ENCODE measurements at places on chromosomes 13 and 19.

- no peak for DNase-seq
These were observed 21.3 kb upstream of the TINCR start for GRCh38 chr19:5588906-5589676.

GRCh38 chr19:10976131-10976892 lies 15.5 kb downstream of the SMARCA4 start:
- DNase-seq: no peak

GRCh38 chr19:338421-338820 lies 6.2 kb downstream of the MIER2 start:
- DNase-seq: no peak

GRCh38 chr13:38635030-38635429 lies 51.8 kb upstream of the FREM2 start:
- DNase-seq: no peak

DNA sequence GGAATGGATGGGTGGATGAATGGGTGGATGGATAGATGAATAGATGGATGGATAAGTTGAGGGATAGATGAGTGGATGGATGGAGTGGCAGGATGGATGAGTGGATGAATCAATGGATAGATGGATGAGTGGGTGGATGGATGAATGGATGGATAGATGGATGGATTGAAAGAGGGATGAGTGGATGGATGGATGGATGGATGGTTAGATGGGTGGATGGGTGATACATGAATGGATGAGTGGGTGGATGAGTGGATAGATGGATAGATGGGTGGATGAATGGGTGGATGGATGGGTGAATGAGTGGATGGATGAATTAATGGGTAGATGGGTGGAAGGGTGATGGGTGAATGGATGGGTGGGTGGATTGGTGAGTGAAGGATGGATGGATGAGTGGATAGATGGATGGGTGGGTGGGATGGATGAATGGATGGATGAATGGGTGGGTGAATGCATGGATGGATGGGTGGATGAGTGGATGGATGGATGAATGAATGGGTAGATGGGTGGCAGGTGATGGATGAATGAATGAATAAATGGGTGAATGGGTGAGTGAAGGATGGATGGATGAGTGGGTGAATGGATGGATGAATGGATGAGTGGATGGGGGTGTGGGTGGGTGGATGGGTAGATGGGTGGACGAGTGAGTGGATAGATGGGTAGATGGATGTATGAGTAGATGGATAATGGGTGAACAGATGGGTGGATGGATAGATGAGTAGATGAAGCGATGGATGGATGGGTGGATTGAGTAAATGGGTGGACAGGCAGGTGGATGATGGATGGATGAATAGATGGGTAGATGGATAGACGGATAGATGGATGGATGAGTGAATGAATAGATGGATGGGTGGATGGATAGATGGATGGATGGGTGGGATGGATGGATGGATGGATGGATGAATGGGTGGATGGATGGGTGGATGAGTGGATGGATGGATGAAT lies 17.7 kb downstream of the GNA15 start:
- DNase-seq: no peak

DNA sequence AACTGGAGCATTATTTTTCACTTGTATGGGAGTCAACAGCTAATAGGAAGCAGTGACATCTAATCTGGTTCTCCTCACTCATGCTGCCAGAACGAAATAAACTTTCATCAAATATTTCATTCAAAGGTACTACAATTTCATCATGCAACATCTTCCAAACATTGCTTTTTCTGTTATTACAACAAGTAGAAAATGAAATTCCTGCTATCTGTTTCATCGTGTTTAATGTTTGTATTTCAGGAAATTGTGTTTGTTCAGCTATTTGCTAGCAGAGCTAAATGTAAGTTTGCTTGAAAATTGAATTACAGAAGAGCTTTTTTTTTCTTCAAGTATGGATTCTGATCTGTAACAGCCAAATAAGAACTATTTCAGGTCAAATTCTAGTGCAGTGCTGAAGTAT lies 90.1 kb downstream of the SLITRK6 start:
- DNase-seq: no peak

DNA sequence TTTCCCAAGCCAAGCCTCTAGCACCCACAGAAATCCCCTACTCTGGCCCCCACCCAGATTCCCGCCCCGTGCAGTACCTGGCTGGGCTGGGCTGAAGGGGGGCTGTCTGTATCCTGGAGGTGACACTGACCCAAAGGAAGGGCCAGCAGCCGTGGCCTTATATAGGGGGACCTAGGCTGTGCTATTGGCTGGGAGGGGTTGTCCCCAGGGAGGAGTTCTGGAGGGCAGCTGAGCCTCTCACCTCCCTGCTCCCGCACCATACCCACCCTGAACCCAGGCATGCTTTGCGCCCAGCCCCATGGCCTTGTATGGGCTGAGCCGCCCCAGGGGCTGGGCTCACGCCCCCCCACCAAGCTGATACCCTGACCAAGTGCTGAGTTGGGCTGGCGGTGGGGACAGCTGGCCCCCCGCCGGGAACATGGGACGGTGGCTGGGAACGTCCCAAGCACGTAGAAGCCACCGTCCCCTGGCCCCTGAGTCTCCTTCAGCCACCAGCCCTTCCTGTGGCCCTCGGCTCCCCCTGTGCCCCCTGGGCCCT lies at the start of gene CKM:
CKM (minus strand) TSS at position 132 of the 538 bp plus-strand sequence. CDS start 3,162 bp downstream, outside the sequence.
- no peak for DNase-seq

- DNase-seq: no peak
These were observed 68.6 kb downstream of the DPF1 start for GRCh38 chr19:38155453-38155852.

- no peak for DNase-seq
These were observed 111.7 kb upstream of the SLITRK6 start for GRCh38 chr13:85910962-85911361.

GRCh38 chr13:106595625-106596024 lies 27.7 kb upstream of the ARGLU1 start:
- DNase-seq: no peak

DNA sequence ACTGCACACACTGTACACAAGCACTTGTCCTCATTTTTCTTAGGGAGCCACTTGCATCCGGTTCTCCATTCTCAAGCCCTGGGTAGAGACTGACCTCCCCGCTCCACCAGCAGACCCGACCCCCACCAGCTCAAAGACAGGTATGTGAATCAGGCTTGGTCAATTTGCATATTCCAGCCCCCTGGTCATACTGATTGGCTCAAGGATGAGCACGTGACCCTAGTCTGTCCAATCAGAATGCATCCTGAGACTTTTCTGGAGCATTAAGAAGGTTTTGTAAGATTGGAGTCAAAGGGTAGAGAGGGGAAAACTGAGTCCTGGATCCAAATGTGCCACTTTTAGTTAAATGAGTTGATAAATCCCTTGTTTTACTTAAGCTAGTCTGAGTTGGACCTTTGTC lies 34.1 kb downstream of the NOTCH3 start:
- DNase-seq: no peak

- no peak for DNase-seq
These were observed 75.8 kb upstream of the C13orf46 start for GRCh38 chr13:114049626-114050101.

GRCh38 chr13:76286178-76286577 lies 600.0 kb downstream of the KCTD12 start:
- no peak for DNase-seq

GRCh38 chr13:111021270-111021669 lies 93.8 kb upstream of the ARHGEF7 start:
- DNase-seq: no peak

- no peak for DNase-seq
These were observed 10.0 kb downstream of the DPF1 start for GRCh38 chr19:38213911-38214625.

DNA sequence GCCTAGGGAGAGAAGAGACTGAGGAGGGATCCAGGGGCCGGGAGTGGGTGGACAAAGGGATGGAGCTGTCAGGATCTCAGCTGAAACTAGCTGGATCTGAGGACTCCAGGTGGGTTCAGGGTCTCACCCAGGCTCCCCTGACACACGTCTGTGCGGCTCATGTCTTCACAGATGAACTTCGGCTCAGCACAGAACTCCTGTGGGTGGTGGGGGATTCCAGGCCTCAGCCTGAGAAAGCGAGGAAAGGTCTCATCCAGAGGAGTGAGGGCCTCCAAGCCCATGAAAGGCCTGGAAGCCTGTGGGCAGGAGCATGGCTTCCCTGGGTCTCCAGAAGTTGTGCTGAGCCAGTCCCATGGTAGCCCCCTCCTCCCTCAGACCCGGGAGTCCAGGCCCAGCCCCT lies 1.4 kb downstream of the CAPN12 start:
- DNase-seq: no peak

DNA sequence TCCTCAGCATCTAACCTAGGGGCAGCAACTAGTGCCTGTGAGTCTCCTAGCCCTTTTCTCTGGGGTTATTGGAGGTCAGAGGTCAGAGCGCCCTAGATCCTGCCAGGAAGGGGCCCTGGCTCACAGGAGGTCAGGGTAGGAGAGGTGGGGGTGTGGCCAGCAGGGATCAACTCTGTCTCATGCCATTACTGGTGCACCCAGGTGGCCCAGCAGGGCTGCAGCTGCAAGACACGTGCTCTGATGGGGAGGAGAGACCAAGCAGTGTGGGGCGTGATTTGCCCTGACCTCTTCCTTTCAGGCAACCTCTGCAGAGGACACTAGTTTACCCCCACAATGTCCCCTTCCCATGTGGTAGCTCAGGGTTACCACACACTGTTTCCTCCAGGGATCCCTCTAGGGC lies 73.3 kb upstream of the ZNF30 start:
- no peak for DNase-seq

DNA sequence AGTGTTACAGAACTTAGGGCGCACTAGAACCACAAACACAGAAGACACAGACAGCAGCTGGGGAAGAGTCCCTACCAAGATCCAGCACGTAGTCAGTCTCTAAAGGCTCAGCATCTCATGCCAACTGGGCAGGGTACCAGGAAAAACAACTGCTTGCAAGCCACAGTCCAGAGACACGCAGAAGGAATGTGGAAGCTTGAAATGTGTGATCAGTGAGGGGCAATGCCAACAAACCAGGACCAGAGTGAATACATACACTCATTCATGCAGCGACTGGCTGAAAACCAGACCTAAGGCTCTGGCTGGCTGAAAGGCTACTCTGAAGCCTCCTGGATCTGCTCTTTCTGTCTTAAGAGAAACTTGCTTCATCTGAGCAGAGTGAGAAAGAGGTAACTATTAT lies 1484.8 kb downstream of the EFNB2 start:
- DNase-seq: no peak

DNA sequence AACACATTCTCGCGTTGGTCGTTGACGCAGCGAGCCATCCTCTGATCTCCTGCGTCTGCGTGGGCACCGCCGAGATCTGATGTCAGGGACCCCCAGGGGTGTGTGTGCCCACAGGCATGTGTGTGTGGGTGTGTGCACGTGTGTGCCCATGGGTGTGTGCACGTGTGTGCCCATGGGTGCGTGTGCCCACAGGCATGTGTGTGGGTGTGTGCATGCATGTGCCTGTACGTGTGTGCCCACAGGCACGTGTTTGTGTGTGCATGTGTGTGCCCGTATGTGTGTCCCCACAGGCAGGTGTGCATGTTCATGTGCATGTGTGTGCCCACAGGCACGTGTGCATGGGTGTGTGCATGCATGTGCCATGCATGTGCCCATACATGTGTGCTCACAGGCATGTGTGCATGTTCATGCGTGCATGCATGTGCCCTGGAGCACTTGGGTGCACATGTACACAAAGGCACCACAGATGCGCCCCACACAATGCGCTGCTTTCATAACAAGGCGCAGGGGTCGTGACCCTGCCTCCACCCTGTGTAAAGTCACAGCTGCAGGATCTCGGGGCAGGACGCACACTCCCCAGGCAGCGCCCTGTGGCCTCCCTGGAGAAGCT lies 77.5 kb downstream of the RASA3 start:
- DNase-seq: no peak

GRCh38 chr19:3844596-3844995 lies 24.2 kb downstream of the ZFR2 start:
- DNase-seq: no peak

DNA sequence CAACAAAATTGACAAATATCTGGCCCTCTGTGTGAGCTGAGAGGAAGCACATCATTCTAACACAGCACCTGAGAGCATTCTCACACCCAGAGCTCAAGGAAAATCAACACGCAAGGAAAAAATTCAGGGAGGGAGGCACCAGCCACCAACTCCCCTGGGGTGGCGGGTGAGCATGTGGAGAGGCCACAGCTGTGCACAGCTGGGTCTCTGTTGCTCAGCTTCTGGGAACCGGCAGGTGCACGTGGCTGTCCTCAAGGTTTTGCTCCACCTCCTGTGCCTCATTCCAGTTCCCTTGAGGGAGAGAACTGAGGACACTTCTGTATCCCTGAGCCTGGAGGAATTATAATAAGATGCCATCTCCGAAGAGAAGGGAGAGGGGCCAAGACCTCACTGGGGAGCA lies 134.0 kb downstream of the USP12 start:
- DNase-seq: no peak

DNA sequence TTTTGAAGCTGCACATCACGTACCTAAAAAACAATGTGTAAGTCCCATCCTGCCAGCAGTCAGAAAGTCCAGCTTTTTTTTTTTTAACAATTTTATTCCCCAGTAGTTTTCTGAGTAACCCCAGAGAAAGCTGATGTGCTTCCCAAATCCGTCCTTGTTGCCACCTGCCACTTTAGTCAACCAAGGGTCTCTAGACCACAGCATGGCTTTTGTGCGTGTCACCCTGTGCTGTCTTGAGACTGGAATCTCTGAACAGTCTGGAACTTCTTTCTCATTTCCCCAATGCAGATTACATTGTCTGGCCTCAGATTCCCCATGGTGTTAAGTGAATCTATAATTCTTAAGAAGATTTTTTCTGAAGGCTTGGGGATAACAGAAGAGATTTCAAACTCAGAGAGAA lies 289.2 kb upstream of the KLF12 start:
- no peak for DNase-seq

GRCh38 chr19:49570997-49571676 lies 9.2 kb downstream of the NOSIP start:
- DNase-seq: no peak

GRCh38 chr19:55273978-55274707 lies 5.8 kb downstream of the HSPBP1 start:
- no peak for DNase-seq

DNA sequence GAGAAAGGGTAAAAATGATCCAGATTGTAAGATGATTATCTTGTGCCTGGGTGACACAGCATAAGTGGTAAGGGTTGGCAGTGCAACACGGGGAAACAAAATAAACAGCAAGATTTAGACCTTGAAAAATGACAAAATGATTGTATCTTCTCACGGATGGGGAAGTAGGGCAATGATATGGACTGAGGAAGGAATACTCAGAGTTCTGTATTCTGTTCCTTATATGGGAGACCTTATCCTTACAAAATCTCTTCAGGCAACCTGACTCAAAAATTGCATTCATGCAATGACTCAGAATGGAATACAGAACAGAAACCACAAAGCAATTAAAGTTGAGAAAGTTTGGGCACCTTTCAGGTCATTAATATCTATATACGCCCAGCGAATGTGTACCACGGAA lies 149.0 kb downstream of the HS6ST3 start:
- no peak for DNase-seq

- no peak for DNase-seq
These were observed 108.2 kb downstream of the TNFSF13B start for GRCh38 chr13:108377646-108378206.

All from LNCaP clone FGC (cell line).